ENCODE measurements at places on chromosomes 3 and 15. TPM values are rescaled to one million over a fixed set of nuclear protein-coding genes. Genes with fewer than 3 reads are reported as not detected.

The ADCY5 gene
- 32.5 TPM for total RNA-seq

The ADAMTS9 gene
- 19.4 TPM for total RNA-seq

The ASB7 gene
- total RNA-seq, result 10.7 TPM

GRCh38 chr15:91208371-91208770, 108.3 kb downstream of the SV2B start:
- DNase-seq, result no peak

DNA sequence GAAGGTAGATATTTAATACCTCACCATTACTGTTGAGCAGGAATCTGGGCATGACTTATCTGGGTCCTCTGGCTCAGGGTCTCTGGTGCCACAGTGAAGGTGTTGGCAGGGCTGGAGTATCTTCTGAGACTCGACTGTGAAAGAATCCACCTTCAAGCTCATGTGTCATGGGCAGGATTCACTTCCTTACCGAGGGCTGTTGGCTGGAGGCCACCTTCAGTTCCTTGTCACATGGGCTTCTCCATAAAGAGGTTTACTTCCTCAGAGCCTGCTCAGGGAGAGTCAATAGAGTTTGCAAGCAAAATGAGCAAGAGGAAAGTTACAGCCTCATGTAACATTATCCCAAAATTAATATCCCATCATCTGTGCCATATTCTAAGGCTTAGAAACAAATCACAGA, 459.5 kb downstream of the NR2F2 start:
- no peak for DNase-seq

DNA sequence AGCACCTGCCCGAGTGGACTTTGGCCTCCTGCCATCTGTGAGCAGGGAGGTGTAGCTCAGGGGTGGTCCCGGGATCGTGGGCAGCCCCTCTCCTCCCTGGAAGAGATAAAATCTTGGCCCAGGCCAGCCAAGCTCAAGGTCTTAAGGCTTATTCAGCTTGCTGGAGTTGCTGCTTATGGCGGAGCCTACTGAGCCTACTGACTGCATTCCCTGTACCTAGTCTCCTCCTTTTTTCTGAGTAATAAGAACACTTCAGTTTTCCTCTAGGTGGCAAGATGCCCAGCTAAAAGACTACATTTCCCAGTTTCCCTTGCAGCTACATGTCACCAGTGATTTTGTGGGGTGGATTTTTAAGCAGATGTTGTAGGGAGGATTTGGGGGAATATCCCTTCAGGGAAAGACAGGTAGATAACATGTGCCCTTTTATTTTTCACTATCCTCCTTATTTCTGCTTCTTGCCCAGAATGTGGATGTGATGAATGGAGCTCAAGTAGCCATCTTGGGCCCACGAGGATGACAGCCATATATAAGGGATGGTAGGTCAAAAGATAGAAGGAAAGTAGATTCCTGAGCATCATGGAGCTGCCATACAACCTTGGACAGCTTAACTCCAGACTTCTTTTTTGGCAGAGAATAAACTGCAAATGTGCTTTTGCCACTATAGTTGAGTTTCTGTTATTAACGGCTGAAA, 41.4 kb upstream of the INSYN1 start:
- DNase-seq, result no peak

The WWTR1 gene
- total RNA-seq, result 91.4 TPM

- DNase-seq, result no peak
Measured at GRCh38 chr3:65879372-65879771, 159.3 kb downstream of the MAGI1 start.

GRCh38 chr3:16600780-16601536, 4.3 kb downstream of the DAZL start:
- DNase-seq, result peak; percentile 62

The MBD4 gene
- total RNA-seq, result 37.7 TPM

The THAP10 gene
- total RNA-seq, result 5.1 TPM

- DNase-seq, result no peak
Measured at GRCh38 chr3:188842639-188843038, 329.1 kb upstream of the TPRG1 start.

GRCh38 chr3:23508464-23508863, 297.3 kb upstream of the UBE2E1 start:
- DNase-seq, result no peak

DNA sequence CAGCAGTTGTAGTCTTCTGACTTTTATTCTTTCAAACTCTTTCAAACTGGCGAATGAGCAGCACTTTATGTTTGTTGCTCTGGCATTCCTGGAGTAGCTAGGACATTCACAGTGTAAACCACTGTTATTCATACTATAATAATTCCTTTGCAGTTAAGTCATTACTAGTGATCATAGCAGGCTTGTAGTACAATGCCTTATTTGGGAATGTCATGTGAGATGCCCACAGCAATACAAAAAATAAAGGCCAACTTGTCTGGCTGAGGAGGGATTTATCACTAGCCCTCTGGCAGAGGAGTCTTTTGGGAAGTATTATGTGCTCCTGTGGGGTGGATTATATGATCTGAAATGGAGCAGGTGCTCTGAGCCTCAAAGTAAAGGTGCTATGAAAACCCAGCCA, 197.2 kb downstream of the VGLL3 start:
- peak; percentile 32 for DNase-seq

- peak; percentile 95 for DNase-seq
Measured at GRCh38 chr3:172155897-172156585, 116.7 kb downstream of the FNDC3B start.

DNA sequence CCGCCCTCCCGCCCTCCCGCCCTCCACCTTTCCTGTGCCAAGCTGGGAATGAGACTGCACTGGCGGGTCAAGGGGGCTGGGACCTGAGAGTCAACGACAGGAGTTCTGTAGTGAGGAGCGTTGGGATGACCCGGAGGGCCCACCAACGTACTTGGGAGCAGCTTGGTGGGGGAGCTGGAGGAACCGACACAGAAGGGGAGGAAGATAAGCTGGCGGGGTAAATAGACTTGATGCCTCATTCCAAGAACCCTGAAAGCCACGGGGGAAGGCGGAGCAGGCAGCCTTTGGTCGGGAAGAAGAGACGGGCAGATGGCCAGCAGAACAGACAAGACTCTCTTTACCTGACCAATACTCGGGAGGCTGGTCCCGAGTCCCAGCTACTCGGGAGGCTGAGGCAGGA, 277 bp downstream of the FMN1 start:
- peak; percentile 52 for DNase-seq

The PCSK6 gene
- 19.7 TPM for total RNA-seq

The ARL6 gene
- 9.5 TPM for total RNA-seq

GRCh38 chr15:99021694-99022093, 14.1 kb upstream of the PGPEP1L start:
- DNase-seq, result no peak

GRCh38 chr3:64150623-64151207, 74.6 kb downstream of the PRICKLE2 start:
- DNase-seq, result peak; percentile 62

GRCh38 chr15:68379759-68380290, 52.1 kb downstream of the ITGA11 start:
- no peak for DNase-seq

The GCSAM gene
- total RNA-seq, result 1.5 TPM

All from breast epithelium (tissue), 4 donors.